NCI-H446 (cell line): ENCODE measurements at places on chromosomes 3 and 15.
A peak's percentile ranks its signal among the peaks of the same experiment; 100 is the strongest.

DNA sequence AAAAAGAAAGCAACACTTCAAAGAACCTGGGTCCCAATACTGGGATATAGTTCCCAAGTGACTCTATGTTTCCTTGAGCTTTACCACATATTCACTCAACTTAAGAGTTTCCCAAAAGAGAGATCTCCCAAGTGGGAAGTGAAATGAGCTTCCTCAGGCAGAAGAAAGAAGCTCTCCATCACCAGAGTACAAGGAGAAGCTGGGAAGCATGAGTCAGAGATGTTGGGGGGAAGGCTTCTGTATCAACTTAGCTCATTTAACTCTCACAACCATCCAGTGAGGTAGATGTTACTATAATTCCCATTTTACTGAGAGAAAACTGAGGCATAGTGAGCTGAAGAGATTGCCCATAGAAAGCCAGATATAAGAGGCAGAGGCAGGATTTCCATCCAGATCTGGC is 47.0 kb upstream of the TRIM42 start:
- no peak for DNase-seq

- no peak for DNase-seq
These were observed 112.6 kb downstream of the FNDC3B start for GRCh38 chr3:172151651-172152649.

DNA sequence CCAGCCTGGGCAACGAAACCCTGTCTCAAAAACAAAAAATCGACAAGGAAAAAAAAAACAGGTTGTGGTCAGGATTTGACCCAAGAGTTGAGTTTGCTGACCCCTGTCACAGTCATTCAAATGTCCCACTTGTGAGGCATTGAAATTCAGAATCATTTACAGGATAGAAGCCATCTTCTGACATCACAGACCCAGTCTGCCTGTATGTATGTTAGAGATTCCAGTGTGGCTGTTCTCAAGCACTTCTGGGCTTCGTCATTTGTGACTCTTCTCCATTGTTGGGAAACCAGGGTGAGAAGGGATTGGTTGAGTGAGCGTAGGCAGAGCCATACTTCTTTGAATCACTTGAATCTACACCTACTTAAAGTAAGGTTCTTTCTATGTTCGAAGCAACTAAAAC is 57.1 kb downstream of the LMLN start:
- no peak for DNase-seq

GRCh38 chr3:64645243-64645642 is 42.6 kb downstream of the ADAMTS9 start:
- no peak for DNase-seq

DNA sequence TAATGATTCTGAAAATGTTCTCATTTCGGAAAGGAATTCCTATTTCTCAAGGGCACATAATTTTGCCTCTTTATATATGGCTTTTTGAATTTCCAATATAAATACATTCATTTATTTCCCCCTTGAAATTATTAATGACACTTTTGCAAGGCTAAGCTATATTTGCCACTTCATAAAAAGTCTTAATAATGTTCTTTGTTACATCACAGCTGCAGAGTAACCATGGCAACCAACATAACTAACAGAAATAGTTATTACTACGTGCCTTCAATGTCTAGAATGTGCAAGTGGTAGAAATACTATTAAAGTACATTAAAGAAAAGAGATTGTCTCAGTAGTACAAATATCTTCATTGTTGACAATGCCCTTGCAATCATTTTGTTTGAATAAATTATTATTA is 471.8 kb downstream of the C3orf38 start:
- no peak for DNase-seq

- DNase-seq: no peak
These were observed 41.0 kb upstream of the B3GNT5 start for GRCh38 chr3:183212096-183212495.

DNA sequence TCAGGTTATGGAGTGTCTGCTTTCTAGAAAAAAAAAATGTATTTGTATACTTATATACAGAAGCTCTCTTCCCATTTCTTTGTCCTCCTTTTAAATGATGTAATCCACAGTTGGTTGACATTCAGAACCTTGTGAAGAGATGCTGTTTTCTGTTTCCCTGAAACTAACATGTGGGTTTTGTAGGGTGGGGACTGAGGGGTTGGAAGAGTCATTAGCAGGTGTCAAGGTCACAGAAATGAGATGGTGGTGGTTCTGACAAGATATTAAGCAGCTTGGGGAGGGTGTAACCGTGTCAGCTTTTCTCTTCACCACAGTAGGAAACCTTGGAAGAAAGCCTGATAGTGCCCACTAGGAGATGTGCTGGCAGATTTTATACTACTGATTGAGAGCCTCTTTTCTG is 2.4 kb downstream of the RASA2 start:
- no peak for DNase-seq

GRCh38 chr15:58604455-58604923 is 145.0 kb downstream of the ADAM10 start:
- DNase-seq: no peak

GRCh38 chr3:178718995-178719635 is 182.9 kb downstream of the KCNMB2 start:
- no peak for DNase-seq

DNA sequence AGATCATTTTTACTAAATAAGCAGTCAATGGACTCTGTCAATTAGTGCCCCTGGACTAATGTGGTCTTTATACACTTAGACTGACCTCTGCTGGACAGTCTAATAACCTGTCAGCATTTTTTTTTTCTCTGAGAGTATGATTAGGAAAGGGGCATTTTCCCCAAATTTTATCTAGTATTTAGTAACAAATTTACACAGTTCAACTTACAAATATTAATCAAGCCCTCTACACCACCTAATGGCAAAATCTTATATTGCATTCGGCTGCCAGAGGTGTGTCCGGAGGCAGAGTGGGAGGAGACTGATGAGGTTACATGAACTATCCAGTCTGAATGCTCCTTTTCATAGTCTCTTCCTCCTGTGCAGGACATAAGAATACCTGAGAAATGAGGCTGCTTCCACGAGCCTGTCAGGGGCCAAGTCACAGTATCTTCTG is 36.0 kb upstream of the COLQ start:
- peak; percentile 64 for DNase-seq

DNA sequence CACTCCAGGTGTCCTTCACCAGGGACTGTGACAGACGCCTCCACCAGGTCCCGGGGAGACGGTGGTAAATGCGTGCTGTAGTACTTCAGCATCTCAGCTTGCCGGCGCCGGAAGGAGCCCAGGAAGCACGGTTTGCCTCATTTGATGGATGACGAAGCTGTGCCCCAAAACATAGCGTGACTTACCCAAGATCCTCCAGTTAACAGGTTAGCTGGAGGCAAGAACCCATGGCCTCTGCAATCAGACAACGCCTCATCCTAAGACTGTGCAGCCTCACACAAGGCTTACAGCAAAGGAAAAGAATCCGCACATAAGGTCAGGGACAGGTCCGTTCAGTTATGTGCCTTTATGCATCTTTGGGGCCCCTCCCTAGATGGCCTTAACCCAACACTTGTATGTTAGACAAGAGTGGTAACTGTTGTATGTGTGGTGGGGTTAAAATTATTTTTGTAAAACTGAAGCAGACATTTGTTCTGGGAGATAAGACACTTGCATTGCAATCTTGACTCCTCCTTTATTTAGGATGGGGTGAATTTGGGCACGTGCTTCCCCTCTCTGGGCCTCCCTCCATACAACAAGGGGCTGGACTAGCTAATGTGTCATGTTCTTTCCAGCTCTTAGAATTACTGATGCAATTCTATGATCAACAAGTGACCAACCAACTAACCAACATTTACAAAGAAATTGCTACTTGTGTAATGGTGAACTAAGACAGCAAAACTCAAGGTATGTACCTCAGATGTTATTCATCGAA is 39.4 kb downstream of the VGLL4 start:
- DNase-seq: no peak

- no peak for DNase-seq
These were observed 247.5 kb downstream of the CDIN1 start for GRCh38 chr15:36826948-36827347.

GRCh38 chr15:22951381-22952280 is 28.5 kb downstream of the CYFIP1 start:
- no peak for DNase-seq

DNA sequence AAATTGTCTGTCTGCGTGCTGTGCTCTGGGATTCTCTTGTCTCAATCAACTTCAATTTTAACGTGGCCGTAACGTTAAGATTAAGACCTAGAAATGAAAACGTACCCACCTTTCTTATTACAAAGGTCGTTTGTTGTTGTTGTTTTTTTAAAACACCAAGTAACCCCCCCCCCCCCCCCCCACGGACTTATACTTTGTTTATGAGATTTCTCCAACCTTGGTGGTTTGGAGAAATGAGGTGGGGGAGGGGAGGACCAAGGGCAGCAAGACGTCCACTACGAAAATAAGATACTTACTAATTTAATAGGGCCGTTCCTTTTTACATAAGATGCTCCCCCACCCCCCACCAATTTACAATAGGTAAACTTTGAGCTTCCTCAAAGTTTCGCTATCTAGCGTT is 244.4 kb upstream of the TOPAZ1 start:
- no peak for DNase-seq

DNA sequence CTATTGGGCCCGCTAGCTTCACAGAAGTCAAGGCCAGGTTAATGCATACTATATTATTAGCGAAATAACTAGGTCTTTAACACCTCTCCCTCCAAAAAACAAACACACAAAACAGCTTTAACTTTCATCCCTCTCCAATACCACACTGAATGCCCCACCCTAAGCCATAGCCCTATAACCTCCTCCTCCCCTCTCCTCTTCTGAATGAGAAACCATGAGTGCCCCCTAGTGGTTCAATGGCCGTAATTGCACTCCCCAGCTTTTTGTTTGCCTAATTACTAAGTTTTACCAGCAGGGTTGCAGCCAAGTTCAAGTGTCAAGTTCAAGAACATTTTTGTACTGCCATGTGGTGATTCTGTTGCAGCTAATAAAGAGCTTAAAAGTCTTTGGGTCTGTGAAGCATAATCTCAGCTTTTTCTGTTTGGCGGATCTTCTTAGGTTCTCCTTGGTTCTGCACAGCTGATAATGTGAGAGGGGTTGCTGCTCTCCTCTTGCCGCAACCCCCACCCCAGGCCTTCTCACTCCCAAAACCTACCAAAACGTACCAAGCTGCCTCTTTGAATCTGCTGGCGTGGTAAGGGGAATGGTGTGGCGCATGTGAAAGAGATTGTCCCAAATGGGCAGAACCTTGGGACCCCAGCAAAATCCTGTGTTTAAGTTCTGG is 57.9 kb downstream of the RPL22L1 start:
- peak; percentile 87 for DNase-seq

DNA sequence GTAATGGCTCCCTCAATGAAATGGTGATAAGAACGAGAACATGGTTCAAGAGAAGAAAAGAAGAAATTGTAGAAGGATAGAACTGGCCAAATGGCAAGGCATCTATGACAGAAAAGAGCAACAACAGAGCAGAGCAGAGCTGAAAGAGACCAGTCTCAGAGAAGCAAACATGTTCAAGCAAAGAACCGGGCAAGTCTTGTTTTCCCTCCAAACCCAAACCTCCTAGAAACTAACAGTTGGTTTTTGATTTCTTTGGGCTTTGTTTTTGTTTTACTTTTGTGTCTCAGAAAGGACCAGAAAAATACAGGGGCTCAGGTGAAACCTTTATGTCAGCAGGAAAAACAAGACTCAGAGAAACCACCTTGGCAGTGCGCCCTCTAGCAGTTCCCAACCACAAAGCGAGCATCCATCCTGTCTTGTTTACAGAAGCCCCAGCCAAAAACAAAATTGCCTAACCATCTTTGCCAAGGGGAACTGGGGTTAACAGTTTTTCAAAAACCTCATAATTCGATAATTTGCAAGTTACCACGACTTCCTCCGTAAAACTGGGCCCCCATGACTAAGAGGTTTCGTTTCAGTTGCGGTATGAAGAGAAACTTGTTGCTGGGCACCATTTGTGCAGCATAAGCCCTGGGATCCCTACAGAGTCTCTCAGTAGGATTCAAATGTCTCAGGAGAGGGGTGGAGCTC is 159.2 kb upstream of the SLC24A5 start:
- DNase-seq: no peak

- no peak for DNase-seq
These were observed 78.1 kb upstream of the LMOD3 start for GRCh38 chr3:69200384-69201068.

DNA sequence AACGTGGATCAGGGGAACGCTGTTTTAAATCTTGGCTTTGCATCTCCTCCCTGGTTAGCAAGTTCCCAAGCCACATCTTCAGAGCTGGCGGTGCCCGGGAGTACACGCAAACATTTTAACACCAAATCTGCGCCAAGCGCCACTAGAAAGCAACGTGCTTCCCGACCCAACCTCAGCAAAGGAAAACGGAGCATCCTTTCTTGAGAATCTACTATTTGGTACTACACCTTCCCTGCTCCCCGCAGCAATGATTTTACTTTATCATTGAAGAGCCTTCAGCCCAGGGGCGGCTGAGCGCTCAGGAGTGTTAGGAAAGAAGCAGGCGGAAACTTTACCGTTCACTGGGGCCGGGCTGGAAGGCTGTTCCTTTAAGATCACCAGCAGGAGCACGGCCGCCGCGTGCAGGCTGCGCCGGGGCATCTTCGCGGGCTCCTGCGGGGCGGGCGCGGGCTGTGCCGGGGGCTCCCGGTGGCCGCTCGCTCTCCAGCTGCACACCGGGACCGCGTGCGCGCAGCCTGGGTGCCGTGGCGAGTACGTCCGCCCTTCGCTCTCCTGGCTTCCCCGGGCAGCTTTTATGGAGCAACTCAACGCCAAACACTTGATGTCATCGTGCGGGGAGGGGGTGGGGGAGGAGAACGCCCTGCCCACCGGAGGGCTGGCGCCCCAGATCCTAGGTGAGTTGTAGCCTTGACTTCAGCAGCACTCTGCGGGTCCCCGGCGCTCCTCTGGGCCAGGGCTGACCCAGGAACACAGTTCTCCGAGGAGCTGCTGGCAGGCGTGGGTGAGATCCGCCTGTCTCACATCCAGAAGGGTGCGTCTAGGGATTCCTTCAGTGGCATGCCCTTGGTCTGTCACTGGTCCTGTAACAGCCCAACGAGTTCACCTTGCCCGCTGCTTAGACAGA is at the start of gene CA12:
Gene CA12 (minus strand): TSS at position 546 of the 904 bp plus-strand sequence. CDS start 126 bp downstream, at position 420.
- DNase-seq: no peak

- DNase-seq: no peak
These were observed 2.3 kb upstream of the GRM2 start for GRCh38 chr3:51704511-51704950.

- DNase-seq: no peak
These were observed 27.8 kb downstream of the PDE8A start for GRCh38 chr15:85009435-85009834.

DNA sequence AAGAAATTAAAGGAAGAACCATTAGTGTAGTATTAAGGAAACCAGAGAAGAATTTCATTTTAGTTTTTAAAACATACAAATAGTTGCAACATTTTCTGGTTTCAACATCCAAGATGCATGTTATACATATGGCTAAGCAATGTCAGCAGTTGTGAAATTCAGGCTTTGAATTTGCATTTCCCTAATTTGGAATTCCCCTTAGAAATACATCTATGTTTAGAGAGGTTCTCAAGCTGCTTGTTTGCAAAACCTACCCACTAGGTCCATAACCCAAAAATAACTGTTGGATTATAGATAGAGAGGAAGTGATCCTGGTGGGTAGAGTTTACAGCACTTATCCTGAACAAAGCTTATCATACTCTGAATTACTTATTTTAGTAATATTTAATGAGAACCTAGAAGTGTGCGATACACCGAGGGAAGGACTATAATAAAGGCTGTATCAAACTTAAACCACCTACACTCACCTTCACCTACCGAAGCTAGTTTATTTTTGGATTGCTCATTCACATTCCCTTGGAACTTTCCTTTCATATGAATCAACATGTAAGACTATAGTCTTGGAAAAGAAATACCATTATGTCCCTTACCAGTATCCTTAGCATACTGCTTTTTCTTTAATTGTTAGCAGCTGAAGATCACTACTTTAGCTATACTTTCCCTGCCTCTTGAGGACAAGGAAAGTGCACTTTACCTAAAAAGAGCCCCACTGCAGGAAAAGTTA is 60.6 kb downstream of the CHAC1 start:
- no peak for DNase-seq

GRCh38 chr15:36778531-36778930 is 199.1 kb downstream of the CDIN1 start:
- DNase-seq: no peak
